ENCODE measurements at places on chromosomes 2 and 18.

DNA sequence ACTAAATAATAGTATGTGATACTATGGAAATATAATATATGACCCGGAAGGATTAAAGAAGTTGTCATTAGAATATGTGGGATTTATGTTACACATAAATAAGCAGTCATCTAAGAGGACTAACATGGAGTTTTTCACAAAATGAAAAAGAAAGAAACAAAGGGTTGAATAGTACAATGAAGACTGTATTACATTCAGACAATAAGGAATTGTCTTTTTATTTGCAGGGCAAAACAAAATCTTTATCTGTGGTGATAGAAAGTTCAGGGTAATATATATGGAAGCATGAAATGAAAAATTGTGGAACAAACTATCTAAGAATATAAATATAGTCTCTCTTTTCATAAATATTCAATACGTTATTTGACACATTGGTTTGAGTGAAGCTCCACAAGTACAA, 5.8 kb downstream of the ERMN start:
- no peak for DNase-seq

DNA sequence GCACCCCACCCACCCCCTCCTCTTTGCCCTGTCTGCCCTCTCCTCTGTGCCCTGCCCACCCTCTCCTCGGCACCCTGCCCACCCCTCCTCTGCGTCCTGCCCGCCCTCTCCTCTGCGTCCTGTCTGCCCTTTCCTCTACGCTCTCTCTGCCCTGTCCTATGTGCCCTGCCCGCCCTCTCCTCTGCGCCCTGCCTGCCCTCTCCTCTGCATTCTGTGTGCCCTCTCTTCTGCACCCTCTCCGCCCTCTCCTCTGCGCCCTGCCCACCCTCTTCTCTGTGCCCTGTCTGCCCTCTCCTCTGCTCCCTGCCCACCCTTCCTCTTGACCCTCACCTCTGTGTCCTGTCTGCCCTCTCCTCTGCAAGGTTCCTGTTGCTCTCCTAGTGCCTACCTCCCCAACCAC, 233.6 kb downstream of the SMAD2 start:
- DNase-seq: no peak

DNA sequence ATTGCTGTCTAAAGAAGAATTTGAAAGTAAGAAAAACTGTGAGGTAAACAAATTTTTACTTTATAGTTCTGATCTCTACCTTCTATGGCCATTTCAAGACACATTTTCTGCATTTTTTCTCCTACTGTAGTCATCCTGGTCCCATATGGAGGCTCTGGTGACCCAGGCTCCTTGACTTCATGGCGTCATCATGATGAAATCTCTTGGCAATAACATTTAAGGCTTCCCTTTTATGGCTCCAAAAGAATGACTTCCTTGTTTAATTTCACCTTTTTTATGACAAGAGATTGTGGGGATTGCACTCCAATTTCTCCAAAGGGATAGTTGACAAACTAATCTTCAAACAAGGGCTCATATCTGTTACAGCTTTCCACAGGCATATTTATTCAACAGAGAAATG, 143.0 kb upstream of the SCN7A start:
- no peak for DNase-seq

DNA sequence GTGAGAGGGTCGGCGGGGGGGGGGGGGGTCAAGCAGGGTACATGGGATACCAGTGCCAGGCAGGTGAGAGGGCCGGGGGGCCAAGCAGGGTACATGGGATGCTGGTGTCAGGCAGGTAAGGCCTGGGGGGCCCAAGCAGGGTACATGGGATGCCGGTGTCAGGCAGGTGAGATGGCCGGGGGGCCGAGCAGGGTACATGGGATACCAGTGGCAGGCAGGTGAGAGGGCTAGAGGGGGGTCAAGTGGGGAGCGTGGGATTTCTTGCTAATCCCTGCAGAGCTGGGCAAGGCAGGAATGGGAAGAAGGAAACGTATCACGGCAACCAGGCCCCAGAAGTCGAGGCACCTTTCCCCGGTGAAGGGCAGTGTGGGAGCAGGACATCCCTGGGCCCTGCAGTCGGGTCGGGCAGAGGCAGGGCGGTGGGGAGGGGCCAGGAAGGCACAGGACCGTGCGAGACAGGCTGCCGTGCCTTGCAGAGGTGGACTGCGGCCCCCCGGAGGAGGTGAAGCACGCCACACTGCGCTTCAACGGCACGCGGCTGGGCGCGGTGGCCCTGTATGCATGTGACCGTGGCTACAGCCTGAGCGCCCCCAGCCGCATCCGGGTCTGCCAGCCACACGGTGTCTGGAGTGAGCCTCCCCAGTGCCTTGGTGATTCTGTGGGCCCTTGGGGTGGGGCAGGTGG, 49.3 kb downstream of the MTERF4 start:
- no peak for DNase-seq

- DNase-seq: no peak
These were observed 2.1 kb downstream of the COL6A3 start for GRCh38 chr2:237411683-237412423.

- DNase-seq: no peak
These were observed 2.8 kb upstream of the ASTL start for GRCh38 chr2:96140941-96141623.

- no peak for DNase-seq
These were observed 44.4 kb upstream of the PEX13 start for GRCh38 chr2:60972889-60973656.

DNA sequence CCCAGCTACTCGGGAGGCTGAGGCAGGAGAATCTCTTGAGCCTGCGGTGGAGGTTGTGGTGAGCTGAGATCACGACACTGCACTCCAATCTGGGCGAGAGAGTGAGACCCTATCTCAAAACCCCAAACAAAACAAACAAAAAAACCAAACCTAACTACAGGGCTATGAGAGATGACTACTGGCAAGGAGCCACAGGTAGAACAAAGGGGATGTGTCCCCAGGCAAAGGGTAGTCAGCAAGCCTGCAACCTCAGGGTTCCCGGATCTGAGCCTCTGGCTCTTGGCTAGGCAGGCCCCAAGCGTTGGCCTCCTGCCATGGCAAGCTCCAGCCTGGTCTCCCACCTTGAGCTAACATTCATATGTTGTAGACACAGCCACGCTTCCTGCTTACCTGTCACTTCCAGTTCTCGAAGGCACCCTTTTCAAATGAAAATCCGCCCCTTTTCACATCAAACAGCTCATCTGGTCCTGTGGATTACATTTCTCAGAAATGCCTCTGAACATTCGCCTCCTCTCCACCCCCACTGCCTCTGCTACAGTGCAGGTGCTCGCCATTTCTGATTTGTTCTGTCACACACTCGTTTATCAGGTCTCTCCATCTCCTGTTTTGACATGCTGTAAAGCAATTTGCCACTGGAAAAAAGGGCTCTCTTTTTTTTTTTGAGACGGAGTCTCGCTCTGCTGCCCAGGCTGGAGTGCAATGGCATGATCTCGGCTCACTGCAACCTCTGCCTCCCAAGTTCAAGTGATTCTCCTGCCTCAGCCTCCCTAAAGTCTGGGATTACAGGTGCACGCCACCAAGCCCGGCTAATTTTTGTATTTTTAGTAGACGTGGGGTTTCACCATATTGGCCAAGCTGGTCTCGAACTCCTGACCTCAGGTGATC, 13.1 kb upstream of the ACTR3 start:
- peak; percentile 86 for DNase-seq

All from CD4-positive, alpha-beta T cell treated with Interleukin-6 at 100 ng/mL for 8 hours (primary cell).